ENCODE measurements at places on chromosomes 4 and X.

GRCh38 chr4:67714248-67714583 lies 13.3 kb upstream of the UBA6 start:
- DNase-seq = no peak

- no peak for DNase-seq
Measured at GRCh38 chrX:154515090-154515965, 704 bp downstream of the FAM3A start.

DNA sequence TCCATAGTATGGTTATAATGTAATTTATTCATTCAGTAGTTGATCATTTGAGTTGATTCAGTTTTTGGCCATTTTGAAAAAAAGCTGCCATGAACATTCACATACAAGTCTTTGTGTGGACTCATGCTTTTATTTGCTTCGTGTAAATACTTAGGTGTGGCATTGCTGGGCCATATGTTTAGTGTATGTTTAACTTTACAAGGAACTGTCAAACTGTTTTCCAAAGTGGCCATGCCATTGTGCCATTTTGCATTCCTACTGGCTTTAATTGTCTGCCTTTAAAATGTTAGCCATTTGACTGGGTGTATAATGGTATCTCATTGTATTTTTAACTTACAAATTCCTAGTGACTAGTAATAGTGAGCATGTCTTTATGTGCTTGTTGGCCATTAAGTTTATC lies 8.8 kb downstream of the MTM1 start:
- no peak for DNase-seq

DNA sequence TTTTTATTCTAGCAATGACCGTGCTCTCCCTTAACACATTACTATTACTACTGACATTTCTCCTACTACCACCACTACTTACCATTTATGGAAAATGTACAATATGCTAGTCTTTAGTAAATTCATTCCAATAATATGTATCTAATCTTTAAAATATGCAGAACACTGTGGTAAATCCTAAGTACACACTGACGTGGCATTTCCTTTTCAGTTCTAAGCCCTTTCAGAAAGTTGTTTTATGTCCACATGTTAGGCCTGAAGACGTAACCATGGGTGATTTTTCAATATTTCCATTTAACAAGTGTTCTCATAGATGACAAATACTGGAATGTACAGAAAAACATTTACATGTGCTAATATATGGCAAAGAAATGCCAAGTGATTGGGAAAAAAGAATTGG lies 268.6 kb upstream of the SLIT2 start:
- DNase-seq = no peak

- DNase-seq = no peak
Measured at GRCh38 chr4:113741956-113742355, 19.6 kb downstream of the CAMK2D start.

DNA sequence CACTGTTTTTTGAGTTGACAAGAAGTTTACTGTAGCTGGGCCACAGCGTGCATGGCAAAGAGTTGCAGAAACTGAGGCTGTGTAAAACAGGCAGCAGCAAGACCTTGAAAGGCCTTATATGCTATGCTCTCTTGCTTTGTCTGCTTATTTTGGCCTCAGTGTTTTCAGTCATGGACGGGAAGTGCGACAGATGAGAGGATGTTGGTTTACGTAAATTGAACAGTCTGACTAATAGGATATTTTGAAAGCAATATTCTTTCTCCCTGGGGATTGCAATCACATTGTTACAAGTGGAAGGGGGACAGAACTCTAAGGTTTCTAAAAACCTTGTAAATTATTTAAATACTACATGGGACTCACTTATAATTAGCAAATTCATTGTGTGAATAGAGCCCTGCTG lies 32.2 kb upstream of the MAGEA10 start:
- no peak for DNase-seq

- DNase-seq = no peak
Measured at GRCh38 chr4:98669577-98669976, 11.2 kb upstream of the TSPAN5 start.

- no peak for DNase-seq
Measured at GRCh38 chr4:94338681-94339351, 3.8 kb downstream of the HPGDS start.

- DNase-seq = peak; percentile 72
Measured at GRCh38 chrX:103629318-103630170, 769 bp downstream of the TCEAL1 start.

- DNase-seq = no peak
Measured at GRCh38 chrX:42708222-42708621, 69.7 kb downstream of the PPP1R2C start.

DNA sequence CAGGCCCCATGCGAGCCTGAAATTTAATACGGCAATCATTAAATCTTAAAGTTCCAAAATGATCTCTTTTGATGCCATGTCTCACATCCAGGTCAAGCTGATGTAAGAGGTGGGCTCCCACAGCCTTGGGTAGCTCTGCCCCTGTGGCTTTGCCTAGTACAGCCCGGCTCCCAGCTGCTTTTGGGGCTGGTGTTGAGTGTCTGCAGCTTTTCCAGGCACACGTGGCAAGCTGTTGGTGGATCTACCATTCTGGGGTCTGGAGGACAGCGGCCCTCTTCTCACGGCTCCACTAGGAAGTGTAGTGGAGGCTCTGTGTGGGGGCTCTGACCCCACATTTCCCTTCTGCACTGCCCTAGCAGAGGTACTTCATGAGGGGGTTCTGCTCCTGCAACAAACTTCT lies 588.9 kb downstream of the CENPC start:
- DNase-seq = no peak

GRCh38 chr4:153189016-153189801 lies 15.0 kb upstream of the TRIM2 start:
- no peak for DNase-seq

- DNase-seq = no peak
Measured at GRCh38 chrX:85375333-85375738, 4.1 kb downstream of the POF1B start.

DNA sequence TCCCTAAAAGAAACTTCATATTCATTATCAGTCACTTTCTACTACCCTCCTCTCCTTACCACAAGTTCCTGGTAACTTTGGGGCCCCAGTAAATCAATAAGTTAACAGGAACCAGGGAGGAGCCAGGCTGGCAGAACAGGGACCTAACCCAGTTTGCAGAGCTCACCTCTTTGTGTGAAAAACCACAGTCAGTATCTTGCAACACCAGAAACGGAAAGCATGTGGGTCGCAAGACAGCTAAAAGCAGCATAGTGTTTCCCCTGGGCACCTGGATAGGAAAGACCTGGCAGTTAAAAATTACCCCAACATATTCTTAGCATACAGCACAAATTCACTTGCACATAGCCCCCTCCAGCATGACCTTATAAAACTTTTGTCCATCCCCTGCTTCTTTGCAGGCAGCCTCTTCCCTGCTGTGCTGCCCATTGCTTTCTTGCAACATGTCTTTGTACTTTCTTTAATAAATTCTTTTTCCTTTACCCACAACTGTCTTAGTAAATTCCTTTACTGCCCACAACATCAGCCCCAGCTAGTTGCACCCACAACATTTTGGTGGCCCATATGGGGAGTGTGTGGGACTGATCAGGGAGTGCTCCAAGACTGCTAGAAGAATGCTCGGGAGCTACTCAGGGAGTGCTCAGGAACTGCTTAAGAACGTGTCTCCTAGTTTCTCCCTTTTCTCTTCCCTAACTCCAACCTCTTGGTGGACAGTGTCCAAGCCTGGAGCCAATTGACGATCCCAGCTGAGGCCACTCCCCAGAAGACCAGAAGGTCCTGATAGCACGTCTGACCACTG lies 83.4 kb downstream of the MSN start:
- DNase-seq = no peak

- DNase-seq = no peak
Measured at GRCh38 chrX:63513825-63514568, 162.9 kb upstream of the SPIN4 start.

Measured in Ammon's horn (tissue), 1 donor.